ENCODE measurements at places on chromosomes 7 and 10.
A peak's percentile ranks its signal among the peaks of the same experiment; 100 is the strongest.

DNA sequence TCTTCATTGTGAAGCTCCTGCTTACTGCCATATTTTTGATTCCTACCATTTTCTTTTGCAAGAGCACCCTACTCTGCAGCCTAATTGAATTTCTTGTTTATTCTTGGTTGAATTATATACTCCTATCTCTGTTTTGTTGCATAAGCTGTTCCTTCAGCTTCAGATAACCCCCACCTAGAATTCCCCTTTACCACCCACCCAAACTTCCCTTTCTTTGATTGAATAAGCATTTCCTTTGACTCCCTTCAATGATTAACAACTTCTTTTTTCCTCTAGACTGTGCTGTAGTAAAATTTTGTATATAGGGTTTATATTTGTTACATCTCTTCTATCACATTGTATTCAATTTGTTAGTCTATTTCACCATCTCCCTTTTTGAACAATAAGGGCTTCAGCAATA, 168.1 kb downstream of the GPR37 start:
- DNase-seq = no peak

- peak; percentile 65 for DNase-seq
These were observed 3.2 kb downstream of the PARP12 start for GRCh38 chr7:140059273-140060242.

DNA sequence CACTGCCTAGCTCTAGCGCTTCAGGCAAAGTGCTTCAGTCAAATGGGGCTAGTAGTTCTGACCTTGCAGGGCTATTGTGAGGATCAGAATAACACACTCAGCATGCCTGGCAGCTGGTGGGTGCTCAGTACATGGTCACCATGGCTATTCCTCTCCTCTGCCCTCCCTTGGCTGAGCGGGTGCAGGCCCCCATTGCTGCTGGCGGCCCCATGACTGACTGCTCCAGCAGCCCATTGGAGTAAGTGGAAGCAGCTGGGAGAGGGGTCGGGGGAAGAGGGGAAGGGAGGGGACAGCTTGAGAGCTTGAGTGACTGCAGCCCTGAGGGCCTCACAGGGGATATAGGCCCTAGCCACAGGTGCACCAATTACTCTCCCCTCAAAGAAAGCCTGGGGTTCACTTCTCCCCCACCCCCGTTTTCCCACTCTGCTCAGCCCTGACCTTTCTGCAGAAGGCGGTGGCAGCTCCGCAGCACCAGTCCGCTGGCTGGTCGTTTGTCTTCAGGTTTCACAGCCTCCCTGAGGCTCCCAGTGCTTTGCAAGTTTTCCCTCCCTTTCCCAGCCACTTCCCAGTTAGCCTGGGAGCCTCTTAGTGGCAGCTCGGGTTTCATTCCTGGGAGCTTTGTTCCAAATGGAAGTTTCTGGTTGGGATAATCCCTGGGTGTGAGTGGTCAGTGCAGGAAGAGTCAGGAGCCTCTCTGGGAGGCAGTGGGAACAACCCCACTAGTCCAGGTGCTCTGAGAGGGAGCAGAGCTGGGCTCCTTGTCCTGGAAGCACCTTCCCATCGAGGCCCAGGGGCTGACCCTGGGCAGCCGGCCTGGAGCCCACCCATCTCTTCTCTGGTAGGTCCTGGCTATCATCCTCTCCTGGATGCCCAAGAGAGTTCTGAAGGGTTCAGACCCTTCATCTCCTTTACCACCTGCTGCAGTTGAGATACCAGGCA, 16.3 kb downstream of the FGF8 start:
- DNase-seq = no peak

DNA sequence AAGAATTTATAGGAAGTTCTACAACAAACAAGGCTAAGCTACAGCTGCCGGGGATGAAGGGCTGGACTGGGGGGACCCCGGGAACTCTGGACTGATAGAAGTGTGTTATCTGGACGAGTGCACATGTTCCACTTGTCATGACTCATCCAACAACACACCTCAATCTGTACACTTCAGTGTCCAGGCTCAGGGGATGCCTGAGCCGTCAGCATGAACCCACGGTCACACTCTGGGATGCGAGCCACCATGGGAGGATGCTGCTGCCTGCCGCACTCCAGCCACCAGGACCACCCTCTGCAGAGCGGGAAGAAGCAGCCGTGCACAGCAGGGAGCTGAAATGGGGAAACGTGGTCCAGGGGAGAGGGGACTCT, 67.5 kb downstream of the MAD1L1 start:
- no peak for DNase-seq

- no peak for DNase-seq
These were observed 20.9 kb upstream of the PARD3 start for GRCh38 chr10:34835908-34836508.

DNA sequence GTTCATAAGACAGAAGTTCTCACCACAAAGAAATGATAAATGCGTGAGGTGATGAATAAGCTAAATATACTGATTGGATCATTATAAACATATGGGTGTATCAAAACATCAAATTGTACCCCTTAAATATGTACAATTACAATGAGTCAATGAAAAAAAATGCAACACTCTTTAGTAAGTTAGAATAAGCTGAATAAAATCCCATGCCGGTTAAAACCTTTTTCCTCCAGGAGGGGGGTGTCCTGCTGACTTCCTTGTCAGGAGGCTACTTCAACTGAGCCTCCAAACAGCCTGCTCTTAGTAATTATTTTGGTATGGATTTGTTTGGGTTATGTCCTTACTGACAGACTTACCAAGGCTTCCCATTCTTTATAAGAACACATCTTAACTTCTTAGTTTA, 649.1 kb downstream of the INHBA start:
- DNase-seq = no peak
